Stimulated activated CD8-positive, alpha-beta memory T cell treated with anti-CD3 and anti-CD28 coated beads, Interleukin-12 subunit alpha, Interleukin-12 subunit beta, amount 100 ng/mL, for 4 hours (primary cell): ENCODE measurements at places on chromosomes 1 and 21.

GRCh38 chr1:174791863-174792262 is 207.9 kb upstream of the CACYBP start:
- DNase-seq = no peak

DNA sequence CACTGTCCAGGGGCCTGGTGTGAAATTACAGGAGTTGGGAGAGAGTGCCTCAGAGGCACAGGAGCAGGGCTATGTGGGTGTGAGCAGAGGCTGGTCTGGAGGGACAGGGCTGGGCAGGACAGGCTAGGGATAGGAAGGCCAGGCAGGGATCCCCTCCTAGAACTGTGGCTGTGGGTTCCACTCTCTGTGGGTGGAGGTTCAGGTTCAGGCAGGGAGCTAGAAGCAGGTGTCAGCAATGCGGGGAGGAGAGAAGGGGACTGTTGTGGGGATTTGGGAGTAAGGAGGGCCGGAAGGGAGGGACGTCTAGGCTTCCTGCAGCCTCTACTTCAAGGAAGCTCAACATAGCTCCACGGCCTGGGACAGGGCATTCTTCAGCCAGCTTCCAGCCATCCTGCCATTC is 8.3 kb upstream of the GPR61 start:
- no peak for DNase-seq

DNA sequence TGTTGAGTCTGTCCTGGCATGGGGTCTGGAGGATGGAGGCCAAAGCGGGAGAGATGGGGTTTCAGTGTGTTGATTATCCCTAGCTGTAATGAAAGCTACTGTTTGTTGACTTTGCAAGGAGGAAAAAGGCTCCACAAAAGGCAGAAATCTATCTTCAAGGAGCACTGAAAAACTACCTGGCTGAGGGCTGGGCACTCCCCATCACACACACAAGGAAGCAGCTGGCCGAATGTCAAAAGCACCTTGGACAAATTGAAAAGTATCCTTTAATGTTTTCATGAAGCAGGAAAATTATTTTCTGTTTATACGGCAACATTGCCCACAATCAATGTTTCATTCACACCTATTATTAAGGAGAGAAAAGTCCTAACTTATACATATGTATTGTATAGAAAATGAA is 27.8 kb upstream of the PWP2 start:
- DNase-seq = no peak

GRCh38 chr1:147892731-147893214 is 9.8 kb upstream of the GJA8 start:
- no peak for DNase-seq

DNA sequence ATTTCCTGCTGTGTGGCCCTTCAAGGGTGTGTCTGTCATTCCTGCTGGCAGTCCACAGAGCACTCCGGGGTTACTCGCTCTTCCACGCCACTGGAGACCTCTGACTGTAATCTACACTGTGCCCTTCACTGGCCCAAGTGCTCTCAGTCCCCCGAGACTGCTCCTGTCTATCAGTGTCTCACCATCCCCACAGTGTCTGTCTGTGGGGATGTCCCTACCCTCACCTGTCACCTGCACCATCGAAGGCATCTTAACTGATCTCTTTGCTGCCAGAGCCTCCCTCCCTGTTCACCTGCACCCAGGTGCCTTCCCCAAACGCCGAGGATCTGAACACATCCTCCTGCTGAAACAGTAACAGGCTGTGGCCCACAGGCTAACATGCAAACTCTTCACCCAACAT is 136.7 kb downstream of the MATN1 start:
- DNase-seq = no peak

GRCh38 chr1:85258536-85259117 is 835 bp downstream of the C1orf52 start:
- no peak for DNase-seq

- no peak for DNase-seq
Measured at GRCh38 chr21:42381347-42381984, 14.4 kb downstream of the TMPRSS3 start.

DNA sequence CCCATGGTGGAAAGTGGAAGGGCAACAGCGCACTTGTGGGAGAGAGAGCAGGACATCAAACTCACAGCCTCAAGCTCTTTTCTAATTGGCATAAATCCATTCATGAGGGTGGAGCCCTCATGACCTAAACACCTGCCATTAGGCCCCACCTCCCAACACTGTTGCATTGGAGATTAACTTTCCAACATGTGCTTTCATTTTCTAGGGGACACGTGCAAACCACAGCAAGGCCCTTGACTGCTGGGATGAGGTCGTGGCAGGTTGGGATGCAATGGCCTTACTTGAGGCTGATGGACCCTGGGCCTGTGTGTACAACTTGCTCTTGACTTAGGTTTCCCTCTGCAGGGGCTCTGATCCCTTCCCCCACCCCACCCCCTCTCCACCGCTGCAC is 35.9 kb upstream of the NEK2 start:
- no peak for DNase-seq

DNA sequence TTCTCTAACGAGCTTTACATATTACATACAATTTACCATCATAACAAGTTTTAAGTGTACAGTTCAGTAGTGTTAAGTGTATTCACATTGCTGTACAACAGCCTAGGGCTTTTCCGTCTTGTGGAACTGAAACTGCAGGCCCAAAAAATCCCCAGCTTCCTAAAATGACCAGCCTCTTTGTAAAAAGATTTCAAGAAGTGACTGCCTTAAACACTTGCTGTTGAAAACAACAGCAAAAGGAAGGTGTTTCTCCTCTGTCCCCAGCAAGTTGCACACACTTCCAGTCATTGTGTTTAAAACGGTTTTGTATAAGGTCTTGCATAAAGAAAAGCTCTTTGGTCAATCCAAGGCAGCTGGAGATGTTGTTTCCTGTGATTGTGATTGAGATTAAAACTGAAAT is 16.0 kb upstream of the GBP1 start:
- no peak for DNase-seq

- DNase-seq = no peak
Measured at GRCh38 chr1:81833722-81834121, 33.0 kb downstream of the ADGRL2 start.

GRCh38 chr1:156510709-156511108 is 10.1 kb upstream of the MEF2D start:
- no peak for DNase-seq

- no peak for DNase-seq
Measured at GRCh38 chr1:66758241-66758755, 6.0 kb downstream of the DYNLT5 start.

GRCh38 chr1:21331752-21332478 is 41.7 kb upstream of the ECE1 start:
- DNase-seq = no peak

DNA sequence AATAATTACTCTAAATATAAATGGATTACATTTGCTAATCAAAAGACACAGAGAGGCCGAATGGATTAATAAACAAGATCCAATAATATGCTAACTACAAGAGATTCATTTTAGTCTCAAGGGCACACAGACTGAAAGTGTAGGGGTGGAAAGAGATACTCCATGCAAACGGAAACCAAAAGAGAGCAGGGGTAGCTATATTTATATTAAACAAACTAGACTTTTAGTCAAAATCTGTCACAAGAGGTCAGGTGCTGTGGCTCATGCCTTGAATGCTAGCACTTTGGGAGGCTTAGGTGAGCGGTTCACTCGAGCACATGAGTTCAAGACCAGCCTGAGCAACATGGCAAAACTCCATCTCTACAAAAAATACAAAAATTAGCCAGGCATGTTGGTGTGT is 33.6 kb upstream of the DISP1 start:
- DNase-seq = no peak

GRCh38 chr1:68140536-68140935 is 90.1 kb upstream of the DIRAS3 start:
- DNase-seq = no peak

DNA sequence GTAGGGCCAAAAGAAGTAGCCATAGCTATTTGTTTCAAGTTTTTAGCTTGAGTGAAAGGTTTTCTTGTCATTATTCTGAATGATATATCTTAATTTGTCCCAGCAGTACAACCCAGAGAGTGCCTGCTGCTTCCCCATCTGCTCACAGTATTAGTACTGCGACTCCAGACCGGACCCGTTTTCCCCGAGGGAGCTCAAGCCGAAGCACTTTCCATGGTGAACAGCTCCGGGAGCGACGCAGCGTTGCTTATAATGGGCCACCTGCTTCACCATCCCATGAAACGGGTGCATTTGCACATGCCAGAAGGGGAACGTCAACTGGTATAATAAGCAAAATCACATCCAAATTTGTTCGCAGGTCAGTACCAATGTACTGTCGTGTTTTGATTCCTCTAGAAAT is 37.2 kb upstream of the C1orf115 start:
- no peak for DNase-seq

- DNase-seq = no peak
Measured at GRCh38 chr1:233721004-233721595, 107.2 kb downstream of the KCNK1 start.

DNA sequence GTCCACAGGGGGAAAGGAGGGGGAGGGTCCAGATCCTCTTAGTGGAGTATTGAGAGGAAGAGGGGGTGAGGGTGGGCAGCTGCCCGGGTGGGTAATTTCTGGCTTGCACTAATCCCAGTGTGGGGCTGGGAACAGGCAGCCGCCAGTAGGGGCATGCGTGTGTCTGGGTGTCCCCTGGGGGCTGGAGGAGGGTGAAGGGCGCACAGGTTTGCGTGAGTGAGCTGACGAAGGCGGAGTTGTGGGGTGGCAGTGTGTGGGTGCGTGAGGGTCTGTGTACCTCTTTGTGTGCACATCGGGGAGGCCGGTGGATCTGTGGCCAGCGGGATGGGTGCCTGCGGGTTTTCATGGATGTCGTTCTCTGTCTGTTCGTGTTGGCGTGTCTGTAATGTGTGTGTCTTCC is 97.3 kb downstream of the PAX7 start:
- no peak for DNase-seq

DNA sequence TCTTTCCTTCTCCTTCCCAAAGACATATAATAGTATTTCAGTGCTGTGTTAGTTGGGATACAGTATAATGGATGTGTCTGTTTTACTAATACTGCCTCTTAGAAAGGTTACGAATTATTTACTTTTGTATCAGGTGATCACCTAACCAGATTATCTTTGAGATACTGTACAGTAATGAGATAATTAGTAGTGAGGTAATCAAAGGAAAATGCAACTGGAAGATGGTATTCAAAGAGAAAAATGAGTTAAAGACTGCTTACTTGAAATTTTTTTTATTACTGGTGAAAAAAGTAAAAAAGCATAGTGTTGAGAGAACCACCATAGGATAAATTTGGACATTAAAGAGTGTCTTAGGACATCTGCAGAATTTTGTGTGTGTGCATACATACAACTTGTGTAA is 10.9 kb downstream of the SMG7 start:
- DNase-seq = no peak

- no peak for DNase-seq
Measured at GRCh38 chr1:248791010-248791409, 34.7 kb downstream of the SH3BP5L start.

DNA sequence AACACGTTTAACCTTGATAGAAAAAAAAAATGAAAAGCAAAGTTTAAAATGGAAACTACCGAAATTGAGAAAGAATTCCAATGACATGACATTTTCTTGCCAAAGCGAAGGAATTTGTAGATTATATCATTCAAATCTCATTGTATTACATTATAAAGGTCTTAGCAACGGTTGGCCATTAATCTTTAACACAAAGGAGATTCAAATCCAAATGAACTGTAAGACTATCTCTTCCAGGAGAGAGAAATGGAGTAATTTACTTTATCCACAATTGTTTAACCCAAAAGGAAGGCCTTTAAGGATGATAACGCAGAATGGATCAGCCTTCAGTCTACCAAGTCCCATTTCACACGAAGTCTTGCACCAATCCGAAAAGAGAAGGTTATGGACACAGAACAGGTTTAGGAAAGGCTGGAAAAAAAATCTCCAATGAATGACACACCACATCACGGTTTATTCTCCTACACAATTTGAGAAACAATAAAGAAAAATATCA is 1.5 kb downstream of the ENAH start:
- DNase-seq = no peak

- DNase-seq = no peak
Measured at GRCh38 chr1:231232870-231233734, 7.9 kb upstream of the GNPAT start.

DNA sequence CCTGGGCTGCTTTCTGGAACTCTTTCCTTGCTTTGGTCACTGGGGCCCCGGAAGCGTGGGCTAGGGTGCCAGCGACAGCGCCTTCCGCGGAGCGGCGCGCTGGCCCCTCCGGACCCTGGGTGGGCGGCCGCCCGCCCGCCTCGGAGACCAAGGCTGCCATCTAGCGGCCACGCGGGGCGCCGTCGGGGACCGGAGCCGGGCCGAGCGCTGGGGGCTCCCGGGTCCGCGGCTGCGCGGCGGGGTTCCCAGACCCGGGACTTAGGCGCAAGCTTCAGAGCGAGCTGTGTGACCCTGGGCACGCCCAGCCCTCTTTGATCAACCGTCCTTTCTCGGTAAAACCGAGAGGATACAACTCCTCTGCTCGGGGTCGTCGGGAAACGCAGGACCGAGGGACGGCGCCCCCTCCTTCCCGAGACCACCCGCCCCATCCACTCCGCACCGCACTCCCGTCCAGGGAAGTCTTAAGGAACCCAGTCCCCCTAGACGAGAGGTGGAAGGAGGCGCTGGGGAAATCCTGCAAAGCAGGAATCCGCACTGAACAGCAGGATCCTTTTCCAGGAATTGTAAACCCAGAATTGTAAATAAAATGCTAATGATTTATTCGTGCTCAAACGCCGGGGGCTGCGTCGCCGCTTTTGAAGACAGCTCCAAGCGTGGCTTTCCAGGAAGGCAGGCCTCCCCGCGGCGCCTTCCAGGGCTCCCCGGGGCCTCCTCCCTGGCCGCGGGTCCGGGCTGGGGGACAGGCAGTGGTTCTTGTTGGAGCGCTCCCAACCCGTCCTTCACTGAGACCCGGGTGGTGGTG is 41.2 kb downstream of the RRAGC start:
- peak; percentile 25 for DNase-seq

- no peak for DNase-seq
Measured at GRCh38 chr1:155513300-155513916, 49.2 kb downstream of the ASH1L start.

GRCh38 chr1:43622471-43622870 is 27.5 kb upstream of the KDM4A start:
- DNase-seq = no peak
